Activated CD4-positive, alpha-beta T cell treated with anti-CD3 and anti-CD28 coated beads, Interleukin-2, amount 10 ng/mL, durations not matched to agents 24 days and 14 days (primary cell): ENCODE measurements at places on chromosomes 1 and 21. TPM values are rescaled to one million over a fixed set of nuclear protein-coding genes. Genes with fewer than 3 reads are reported as not detected.
A peak's percentile ranks its signal among the peaks of the same experiment; 100 is the strongest.

CDK11A gene
- 68.3 and 70.4 TPM in 2 replicates for total RNA-seq

MEX3A gene
- 0.24 and 0.84 TPM in 2 replicates for total RNA-seq

DNA sequence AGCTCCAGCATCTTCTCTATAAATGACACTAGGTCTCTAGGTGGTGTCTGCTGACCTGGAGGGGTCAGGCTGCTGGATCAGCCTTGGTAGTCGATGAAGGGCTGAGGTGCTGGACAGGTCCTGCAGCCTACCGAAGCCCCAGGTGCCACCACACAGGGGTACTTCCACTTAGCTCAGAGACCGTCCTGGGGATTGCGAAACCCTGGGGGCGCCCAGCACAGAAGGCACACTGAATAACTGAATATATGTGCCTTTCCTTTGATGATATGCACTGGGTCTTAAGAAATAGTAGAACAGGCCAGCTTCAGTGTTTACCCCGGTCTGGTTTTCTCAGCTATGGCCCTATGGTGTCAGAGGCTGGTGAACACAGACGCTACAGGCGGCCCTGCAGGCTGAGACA, 10.9 kb downstream of the UBE2J2 start:
- H3K4me1 ChIP-seq: peaks cover 5% of the 10 kb centered on the region
- no peaks in the 10 kb centered on the region for H3K27me3 ChIP-seq
- no peak overlapping the region for H3K4me3 ChIP-seq

DNA sequence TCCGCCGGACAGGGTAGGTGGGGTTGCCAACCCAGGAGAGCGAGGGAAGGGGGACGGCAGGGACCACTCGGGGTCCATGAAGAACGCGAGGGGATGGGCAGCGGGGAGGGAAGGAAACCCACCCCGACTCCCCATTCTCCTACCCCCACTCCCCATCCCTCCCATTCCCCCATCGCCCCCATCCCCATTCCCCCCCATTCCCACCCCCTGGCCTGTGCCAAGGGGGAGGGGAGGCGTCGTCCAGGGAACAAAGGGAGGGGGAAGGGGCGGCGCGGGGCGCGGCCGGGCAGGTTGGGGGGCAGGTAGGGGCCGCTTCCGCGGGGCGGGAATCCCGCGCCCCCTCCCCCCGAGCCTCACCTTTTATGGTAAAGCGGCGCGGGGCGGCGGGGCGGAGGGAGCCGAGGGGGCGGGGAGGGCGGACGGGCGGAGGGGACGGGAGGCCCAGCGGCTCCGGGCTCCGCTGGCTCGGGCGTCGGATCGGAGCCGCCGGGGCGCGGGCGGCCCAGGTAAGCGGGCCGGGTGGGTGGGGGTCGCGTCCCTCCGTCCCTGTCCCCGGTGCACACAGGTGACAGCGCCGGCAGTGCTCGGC, at the start of gene FBLIM1:
FBLIM1 (plus strand) TSS at position 453 of the 589 bp plus-strand sequence. CDS start 6,189 bp downstream, outside the sequence.
- no peak for DNase-seq
- peak within 1 kb of the TSS; percentile 68 for H3K4me3 ChIP-seq
- H3K27ac ChIP-seq: no peak within 1 kb of the TSS
- H3K27me3 ChIP-seq: peaks cover 55% of the 10 kb centered on the region

DNA sequence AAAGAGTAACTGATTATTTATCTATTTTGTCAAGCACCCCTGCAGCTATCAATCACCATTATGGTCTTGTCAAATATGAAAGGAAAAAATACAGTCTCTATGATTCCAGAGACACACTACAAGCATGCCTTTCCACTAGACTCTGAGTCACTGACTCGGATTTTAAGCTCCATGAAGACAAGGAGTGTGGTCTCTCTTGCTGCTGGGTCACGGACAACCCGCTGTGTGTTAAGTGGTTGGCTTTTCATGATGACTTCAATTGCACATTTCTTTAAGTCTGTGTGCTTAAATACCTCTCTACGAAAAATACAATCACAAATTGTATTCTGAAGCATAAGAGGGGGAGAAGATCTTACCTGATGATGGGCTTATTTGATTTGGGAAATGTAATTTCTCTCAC, 14.0 kb upstream of the GNG4 start:
- H3K27ac ChIP-seq: no peak overlapping the region
- H3K4me3 ChIP-seq: no peak overlapping the region
- H3K27me3 ChIP-seq: no peaks in the 10 kb centered on the region
- no peaks in the 10 kb centered on the region for H3K4me1 ChIP-seq

LCE2A gene
- total RNA-seq: not detected in 2 replicates

GRCh38 chr1:56494306-56494705, 85.1 kb downstream of the PLPP3 start:
- H3K36me3 ChIP-seq: no peaks in the 10 kb centered on the region
- no peak overlapping the region for H3K27ac ChIP-seq
- no peaks in the 10 kb centered on the region for H3K27me3 ChIP-seq
- H3K4me3 ChIP-seq: no peak overlapping the region
- H3K4me1 ChIP-seq: no peaks in the 10 kb centered on the region

- no peaks in the 10 kb centered on the region for H3K4me1 ChIP-seq
- H3K36me3 ChIP-seq: no peaks in the 10 kb centered on the region
- H3K27me3 ChIP-seq: peaks cover 9% of the 10 kb centered on the region
These were observed 9.6 kb downstream of the OSCP1 start for GRCh38 chr1:36440646-36441045.

BOLA1 gene
- total RNA-seq: 25.8 and 26.6 TPM in 2 replicates

DNA sequence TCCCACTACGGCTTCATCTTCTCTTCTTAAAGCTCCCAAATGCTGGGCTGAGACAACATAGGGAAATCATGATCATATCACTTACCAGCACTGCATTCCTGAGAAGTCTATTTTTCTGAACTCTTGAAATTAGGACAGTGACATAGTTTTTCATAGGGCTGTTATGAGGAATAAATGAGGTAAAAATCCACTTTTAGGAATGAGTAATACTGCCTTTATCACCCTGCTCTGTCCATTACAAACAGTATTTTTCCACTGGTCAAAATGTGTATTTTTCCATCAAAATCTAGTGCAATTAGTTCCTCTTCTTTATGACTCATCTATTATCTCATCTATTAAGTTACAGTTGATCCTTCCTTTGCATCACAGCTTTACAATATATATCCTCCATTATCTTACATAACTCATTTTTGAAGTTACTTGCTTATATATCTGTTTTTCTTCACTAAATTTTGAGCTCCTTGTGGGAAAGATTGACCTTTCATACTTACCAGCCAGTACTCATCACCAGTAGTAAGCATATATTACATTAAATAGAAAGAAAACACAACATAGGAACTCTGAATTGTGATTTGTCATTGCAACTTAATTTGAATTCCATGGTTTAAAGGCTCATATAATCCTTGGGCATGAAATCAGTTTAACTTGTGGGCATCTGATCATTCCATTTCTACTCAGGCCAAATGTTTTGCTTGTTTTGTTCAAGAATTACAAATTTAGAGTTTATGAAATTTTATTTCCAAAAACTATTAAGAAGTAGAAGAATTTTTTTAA, 37.1 kb downstream of the PRRX1 start:
- DNase-seq: no peak
- no peak overlapping the region for H3K27ac ChIP-seq
- H3K27me3 ChIP-seq: no peaks in the 10 kb centered on the region
- no peak overlapping the region for H3K4me3 ChIP-seq
